NCI-H187 (cell line): ENCODE measurements at places on chromosomes 7 and 10.

- DNase-seq = no peak
Measured at GRCh38 chr10:82313401-82313800, 438.4 kb downstream of the NRG3 start.

- DNase-seq = no peak
Measured at GRCh38 chr10:91887272-91888076, 21.8 kb downstream of the FGFBP3 start.

DNA sequence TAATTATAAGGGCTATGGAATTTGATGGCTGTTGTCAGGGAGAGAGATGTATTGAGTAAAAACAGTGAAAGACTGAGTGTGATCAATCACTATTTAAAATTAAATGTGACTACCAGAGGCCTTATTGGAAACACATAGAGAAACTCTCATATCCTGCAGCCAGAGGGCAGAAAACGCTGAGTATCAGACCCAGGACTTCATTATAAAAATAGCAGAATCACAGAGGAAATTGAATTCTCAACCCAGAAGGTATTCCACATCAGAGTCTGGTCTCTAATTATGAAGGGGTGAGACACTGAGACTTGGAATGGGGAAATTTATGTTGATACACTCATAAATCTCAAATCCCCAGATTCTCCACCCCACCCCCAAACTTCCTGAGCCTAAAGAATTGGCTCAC lies 69.5 kb upstream of the IL6 start:
- no peak for DNase-seq

DNA sequence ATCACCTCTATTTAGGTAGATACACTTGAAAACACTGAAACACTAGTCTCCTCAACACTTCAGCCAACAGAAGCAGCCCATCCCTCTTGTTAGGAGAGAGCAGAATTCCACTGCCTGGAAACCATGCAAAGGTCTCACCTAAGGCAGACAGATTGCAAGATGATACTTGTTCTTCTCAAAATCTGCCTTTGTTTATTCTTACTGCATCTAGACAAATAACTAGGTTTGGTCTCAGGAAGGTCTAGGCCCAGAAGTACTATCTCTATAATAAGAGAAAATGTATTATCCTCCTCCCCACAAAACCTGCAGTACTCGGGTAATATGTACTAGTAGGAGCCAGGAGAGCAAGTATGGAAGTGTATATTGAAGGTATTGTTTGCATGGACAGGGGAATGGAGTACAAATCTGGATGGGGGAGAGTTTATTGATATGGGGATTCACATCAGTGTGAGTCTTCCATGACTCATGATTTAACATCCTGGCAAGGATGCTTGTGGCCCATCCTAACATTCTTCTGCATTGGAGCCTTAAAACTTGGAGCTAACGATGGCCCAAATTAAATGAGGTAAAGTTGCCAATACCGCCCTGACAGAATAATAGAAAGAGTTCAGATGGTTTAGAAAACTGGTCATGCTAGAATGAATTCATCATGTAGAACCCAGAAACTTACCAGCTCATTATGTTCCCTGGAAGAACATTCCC lies 109.2 kb downstream of the EPC1 start:
- no peak for DNase-seq

DNA sequence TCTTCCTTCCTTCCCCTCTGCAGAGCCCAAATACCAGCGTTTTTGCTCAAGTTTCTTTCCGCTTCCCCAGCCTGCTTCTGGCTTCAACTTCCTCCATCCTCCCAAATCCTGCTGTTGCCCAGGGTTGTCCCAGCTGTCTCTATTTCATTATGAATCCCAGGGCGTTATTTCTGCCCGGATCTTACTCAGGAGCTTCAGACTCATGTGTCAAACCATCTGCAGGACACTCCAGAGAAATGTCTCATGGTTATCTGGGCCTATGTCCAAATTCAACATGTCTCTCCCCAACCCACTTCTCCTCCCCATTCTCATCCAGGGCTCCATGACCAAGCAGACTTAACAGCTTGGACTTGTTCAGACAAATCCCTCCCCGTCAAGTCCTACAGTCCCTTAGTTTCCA lies 15.6 kb downstream of the ARHGAP22 start:
- no peak for DNase-seq

- DNase-seq = no peak
Measured at GRCh38 chr10:128570319-128570995, 444.2 kb upstream of the MKI67 start.

DNA sequence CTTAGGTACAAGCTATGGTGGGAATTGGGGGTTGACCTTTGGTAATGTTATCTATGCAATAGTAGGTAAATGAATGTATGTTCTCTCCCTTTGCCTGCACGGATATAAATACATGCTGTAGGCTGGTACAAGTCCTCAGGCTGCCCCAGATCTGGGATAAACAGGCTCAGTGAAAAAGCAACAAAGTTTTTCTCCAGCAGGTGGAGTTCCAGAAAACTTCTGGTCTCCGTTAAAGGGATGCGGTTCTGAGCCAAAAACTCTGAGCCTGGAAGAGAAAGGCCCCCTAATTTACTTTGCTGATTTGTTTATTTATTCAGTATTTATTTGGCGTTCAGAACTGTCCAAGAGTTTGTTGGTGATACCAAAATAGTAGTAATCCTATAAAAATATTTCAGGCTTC lies 204.7 kb downstream of the ADRA2A start:
- no peak for DNase-seq

GRCh38 chr10:92640107-92640506 lies 47.2 kb downstream of the KIF11 start:
- no peak for DNase-seq

- no peak for DNase-seq
Measured at GRCh38 chr7:79529881-79530235, 76.4 kb upstream of the MAGI2 start.

DNA sequence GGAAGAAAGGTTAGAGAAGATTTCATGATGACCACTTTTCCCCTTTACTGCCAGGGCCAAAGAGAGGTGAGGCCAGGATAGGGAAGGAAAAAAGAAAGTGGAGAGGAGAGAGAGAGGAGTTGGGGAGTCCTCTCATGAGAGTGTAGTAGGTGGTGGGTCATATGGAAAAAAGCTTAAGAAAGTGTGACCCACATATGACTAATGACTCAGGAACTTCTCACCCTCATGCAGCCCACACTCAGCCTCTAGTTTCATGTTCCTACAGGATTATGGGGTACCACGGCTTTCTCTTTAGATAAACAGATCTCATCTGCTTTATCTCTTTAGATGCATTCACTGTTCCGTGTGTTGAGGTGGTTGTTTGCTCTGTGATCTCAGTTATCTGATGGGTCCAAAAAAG lies 462.5 kb upstream of the IGFBP3 start:
- DNase-seq = no peak

DNA sequence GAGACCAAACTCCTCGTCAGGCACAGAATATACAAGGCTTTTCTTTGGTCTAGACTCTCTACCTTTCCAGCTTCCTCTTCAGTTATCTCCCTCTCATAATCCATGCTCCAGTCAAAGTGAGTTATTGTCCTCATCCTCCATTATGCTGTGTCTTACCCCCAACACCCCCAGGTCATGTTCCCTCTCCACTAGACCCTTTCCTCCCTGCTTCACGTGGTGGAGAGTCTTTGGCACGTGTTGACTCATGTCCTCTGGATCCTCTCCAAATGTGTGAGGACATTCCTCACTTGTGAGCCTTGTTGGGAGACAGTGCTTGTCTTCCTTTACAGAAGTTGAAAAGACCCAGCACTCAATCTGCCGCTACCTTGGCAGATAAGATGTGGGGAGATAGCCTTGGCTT lies 36.0 kb upstream of the DLD start:
- no peak for DNase-seq

DNA sequence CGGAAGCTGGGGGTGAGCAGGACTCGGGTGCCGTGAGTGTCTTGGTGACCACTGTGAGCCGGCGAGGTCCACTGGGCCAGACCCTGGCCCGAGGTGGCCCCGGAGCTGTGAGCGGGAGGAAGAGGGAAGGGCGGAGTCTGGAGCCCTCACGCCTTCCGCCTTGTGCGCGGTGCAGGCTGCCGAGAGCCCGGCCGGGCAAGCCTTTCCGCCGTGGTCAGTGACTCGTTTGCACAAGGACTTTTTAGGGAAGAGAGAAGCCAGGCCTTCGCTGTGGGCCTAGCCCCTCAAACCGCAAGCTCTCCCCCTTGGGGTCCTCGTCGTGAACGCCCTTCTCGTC lies 40.9 kb upstream of the ZNF32 start:
- DNase-seq = no peak

DNA sequence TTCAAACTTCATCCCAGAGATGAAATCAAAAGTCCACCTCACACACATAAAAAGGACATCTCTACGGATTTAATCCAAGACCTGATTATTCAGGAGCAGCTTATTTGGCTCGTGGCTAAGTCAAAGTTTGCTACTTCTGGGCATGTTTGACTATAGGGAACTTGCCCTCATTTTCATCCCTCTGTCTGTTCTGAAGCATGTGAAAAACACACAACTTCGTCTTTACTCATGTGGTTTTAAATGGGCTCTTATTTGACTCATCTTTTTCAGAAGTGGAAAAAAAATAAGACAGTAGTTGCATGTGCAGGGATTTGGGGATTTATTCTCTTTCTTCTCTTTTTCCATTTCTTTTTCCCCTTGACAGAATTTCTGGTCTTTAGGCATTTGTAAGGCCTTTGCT lies 295.9 kb downstream of the TFEC start:
- DNase-seq = no peak

GRCh38 chr7:115435178-115435577 lies 513.3 kb downstream of the MDFIC start:
- no peak for DNase-seq

DNA sequence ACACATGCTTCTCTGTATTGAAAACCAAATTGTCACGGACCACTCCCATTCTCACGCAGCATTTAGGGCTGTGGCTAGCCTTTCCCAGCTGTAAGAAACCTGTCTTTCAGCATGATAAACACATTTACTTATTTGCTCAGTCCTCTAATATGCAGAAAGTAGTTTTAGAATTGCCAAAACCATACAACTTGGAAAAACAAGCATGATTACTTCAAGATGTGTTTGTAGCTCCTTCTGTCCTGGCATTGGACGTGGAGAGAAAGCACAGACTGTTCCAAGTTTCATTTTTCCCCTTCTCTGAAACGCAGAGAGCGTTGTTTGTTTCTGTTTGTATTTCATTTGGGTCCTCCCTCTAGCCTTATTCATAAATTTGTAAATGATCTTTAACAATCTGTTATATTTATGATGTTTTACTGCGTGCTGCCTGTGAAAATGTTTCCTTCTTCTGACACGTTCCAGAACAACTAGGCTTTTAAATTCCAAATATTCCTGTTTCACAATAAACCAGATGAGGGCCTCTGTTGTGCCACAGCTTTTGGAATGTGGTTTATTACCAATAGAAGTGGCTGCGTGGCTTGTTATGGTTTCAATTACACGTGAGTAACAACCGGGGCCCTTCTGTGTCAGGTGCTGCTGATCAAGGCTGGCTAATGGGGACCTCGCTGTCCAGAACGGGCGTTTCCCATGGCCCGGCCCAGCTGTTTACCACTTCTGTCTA lies 26.1 kb downstream of the MNX1 start:
- DNase-seq = no peak

- no peak for DNase-seq
Measured at GRCh38 chr7:156029460-156030007, 217.3 kb upstream of the SHH start.

- no peak for DNase-seq
Measured at GRCh38 chr7:147869456-147869855, 721.1 kb upstream of the C7orf33 start.

DNA sequence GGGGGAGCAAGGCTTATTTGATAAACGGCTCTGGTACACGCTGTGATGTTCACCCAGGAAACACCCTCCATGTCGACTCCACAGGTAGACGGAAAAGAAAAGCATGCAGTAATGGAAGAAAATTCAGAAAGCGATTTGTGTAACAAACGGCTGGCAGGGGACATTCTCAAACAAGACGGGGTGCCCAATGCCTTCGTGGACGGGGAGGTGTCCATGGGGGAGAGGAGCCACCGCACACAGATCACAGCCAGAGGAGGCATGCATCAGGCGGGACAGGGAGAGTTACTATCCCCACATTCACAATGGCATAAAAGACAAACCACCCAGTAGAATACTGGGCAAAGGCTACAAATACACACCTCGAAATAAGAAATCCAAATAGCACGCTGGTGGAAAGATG lies 20.1 kb downstream of the CNPY1 start:
- DNase-seq = no peak

- no peak for DNase-seq
Measured at GRCh38 chr10:121069061-121069850, 218.1 kb downstream of the WDR11 start.

DNA sequence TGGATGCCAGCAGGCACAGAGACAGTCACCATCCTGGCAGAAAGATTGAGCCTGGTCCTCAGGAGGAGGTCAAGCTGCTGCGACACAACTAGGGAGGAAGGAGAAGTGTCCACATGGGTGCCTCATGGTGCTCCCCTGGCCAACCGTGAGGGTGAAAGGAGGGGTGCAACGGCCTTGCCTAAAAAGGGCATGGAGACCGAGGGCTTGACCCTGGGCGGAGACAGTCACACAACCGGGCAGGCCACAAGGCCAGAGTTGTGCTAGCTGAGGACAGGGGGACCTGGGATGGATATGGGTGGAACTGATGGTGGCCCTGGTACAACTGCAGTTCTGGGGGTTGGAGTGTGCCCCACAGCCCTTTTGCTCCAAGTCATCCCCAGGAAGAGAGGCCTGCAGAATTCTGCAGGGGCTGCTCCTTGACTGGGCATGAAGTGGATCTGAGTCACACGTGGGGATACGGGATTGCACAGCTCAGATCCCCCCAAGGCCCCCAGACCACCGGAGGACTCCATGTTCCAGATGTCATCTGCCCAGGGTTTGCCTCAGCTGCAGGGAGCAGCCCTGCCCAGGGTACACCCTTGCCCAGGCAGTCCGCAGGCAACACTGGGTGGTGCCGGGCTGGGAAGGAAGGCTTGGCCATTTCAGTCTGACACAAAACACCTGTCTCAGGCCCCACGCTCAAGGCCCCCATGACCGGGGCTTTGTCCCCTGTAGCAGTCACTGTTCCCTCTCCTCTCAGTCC lies 602.3 kb upstream of the MGMT start:
- no peak for DNase-seq

DNA sequence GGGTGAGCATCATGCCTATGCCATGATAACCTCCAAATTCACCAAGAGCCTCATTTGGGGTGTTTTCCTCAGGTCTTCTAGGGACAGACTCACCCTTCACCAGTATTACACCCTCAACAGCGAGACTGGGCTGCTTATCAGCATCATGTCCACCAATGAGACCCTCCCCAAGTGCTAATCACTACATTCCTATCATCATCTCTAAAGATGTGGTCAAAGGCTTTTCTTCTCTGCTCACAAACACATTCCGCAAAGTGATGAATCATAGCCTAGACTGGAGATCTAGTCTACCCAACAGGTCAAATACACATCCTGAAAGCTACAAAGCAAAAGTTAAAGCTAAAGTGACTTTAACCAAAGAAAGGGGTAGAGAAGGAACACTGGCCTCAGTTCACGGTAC lies 75.3 kb upstream of the C7orf33 start:
- DNase-seq = no peak

GRCh38 chr7:49885593-49886285 lies 112.3 kb downstream of the VWC2 start:
- DNase-seq = no peak

DNA sequence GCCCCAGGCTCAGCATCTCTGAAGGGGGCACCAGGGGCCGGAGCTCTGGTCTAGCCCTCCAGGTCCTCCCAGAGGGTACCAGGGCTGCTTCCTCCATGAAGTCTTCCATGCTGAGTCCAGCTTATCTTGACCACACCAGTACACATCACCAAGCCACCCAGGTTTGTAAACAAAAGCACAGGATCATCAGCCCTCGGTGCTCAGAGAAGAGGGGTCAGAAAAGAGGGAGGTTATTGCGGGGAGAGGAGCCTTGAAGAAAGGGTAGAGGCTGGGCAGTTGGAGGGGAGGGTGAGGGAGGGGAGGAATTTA lies 23.9 kb downstream of the AQP1 start:
- no peak for DNase-seq
